ENCODE measurements at places on chromosomes 16 and 17. TPM values are rescaled to one million over a fixed set of nuclear protein-coding genes. Genes with fewer than 3 reads are reported as not detected.

DNA sequence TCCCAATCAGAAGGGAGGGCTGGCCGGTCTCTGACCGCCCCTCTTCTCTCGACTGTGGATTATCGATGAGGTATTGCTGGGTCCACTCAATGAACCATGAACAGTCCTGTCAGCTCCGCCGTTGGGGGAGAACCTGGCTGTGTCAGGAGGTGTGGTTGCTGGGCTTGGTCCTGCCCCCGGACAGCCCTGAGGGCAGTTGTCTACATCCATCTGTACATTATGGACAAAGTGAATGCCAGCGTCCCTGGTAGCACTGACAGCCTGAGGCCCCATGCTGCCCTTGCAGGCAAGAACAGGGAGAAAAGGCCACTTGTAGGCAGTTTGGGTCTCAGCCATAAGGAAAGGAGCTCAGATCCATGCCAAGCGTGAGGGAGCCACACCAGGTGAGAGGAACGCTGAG lies 38.9 kb downstream of the ST3GAL2 start:
- H3K36me3 ChIP-seq, result peaks cover 19% of the 10 kb centered on the region
- no peaks in the 10 kb centered on the region for H3K27me3 ChIP-seq
- H3K27ac ChIP-seq, result no peak overlapping the region
- H3K4me1 ChIP-seq, result peaks cover 26% of the 10 kb centered on the region
- H3K4me3 ChIP-seq, result no peak overlapping the region

- no peak overlapping the region for H3K4me3 ChIP-seq
- no peak for DNase-seq
- H3K4me1 ChIP-seq, result no peaks in the 10 kb centered on the region
Observed at GRCh38 chr16:2702871-2703745, 16.9 kb downstream of the PRSS27 start.

DNA sequence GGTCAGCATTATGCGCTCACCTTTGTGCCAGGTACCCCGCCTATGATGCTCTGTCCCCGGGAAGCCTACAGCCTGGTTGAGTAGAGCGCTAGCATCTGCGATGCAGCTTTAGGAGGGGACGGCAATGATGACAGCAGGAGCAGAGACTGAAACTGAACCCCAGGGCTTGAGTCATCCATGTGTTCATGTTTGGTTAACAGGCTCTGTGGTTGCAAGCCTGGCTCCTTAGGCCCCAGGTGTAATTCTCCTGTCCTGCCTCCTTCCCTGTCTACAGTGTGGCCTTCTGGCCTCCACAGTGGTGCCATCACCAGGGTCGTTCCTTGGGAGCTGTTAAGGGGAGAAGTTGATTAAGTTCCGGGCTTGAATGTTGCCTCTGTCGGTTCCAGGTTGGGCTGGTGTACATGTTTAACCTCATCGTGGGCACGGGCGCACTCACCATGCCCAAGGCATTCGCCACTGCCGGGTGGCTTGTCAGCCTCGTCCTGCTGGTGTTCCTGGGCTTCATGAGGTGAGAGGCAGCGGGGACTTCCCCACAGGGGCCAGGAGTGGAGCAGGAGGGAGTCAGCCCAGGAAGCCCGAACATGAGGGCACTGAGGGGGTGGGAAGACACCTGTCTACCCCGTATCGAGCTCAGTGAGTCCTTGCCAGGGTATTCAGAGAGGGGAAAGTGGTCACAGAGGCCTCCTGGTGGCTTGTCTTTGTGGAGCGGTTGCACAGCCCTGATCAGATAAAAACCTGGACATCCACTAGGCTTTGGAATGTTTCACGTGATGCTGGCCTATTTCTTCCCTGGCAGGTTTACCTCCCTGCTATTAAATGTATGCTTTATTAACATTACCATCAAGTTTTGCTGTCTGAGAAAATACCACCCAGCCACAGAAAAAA lies 9.2 kb upstream of the NAT9 start:
- no peak overlapping the region for H3K27ac ChIP-seq
- no peaks in the 10 kb centered on the region for H3K27me3 ChIP-seq
- DNase-seq, result no peak

GRCh38 chr16:89864527-89864820 lies 8.9 kb upstream of the TCF25 start:
- H3K36me3 ChIP-seq, result no peaks in the 10 kb centered on the region
- DNase-seq, result no peak
- H3K27ac ChIP-seq, result peak overlapping the region; percentile 57

DNA sequence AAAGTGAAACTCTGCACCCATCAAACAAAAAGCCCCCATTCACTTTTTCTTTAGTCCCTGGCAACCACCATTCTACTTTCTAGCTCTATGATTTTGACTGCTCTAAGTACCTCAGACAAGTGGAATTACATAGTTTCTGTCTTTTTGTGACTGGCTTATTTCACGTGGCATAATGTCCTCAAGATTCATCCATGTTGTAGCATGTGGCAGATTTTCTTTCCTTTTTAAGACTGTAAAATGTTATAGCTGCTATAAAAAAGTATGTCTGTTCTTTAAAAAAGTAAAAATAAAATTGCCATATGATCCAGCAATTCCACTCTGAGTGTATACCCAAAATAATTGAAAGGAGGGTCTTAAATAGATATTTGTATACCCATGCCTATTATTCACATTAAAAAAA lies 429.7 kb downstream of the CDH8 start:
- no peak overlapping the region for H3K4me3 ChIP-seq
- no peaks in the 10 kb centered on the region for H3K4me1 ChIP-seq
- no peak overlapping the region for H3K27ac ChIP-seq
- DNase-seq, result no peak
- H3K36me3 ChIP-seq, result no peaks in the 10 kb centered on the region

DNA sequence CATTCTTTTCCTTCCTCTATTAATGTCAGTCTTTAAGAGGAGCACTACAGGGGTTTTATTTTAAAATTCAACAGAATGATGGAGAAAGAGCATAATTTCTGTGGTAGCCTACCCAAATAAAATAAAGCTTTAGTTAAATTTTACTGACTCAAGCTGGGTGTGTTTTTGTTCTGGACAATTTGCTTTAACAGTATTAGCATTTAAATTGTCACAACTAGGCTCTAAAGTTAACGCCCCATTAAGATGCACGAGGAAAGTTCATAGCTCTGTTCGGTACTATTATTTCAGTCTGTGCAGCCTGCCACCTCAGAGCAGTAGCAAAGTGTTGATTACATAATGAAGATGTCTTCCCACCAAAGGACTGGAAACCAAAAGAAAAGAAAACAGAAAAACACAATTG lies 52.0 kb downstream of the CDK12 start:
- DNase-seq, result no peak
- H3K36me3 ChIP-seq, result peaks cover 90% of the 10 kb centered on the region
- no peaks in the 10 kb centered on the region for H3K4me1 ChIP-seq
- no peak overlapping the region for H3K4me3 ChIP-seq
- no peak overlapping the region for H3K27ac ChIP-seq
- no peaks in the 10 kb centered on the region for H3K27me3 ChIP-seq

Gene THRA
- 29.4 TPM for total RNA-seq

DNA sequence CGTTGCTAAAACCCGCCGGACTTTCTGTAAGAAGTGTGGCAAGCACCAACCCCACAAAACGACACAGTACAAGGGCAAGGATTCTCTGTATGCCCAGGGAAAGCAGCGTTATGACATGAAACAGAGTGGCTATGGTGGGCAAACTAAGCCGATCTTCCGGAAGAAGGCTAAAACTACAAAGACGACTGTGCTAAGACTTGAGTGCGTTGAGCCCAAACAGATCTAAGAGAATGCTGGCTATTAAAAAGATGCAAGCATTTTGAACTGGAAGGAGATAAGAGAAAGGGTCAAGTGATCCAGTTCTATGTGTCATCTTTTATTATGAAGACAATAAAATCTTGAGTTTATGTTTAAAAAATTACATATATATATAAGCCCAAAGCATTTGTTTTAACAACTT lies 20.3 kb downstream of the HELZ start:
- no peak overlapping the region for H3K4me3 ChIP-seq
- peaks cover 5% of the 10 kb centered on the region for H3K4me1 ChIP-seq
- peaks cover 16% of the 10 kb centered on the region for H3K36me3 ChIP-seq
- no peak overlapping the region for H3K27ac ChIP-seq

DNA sequence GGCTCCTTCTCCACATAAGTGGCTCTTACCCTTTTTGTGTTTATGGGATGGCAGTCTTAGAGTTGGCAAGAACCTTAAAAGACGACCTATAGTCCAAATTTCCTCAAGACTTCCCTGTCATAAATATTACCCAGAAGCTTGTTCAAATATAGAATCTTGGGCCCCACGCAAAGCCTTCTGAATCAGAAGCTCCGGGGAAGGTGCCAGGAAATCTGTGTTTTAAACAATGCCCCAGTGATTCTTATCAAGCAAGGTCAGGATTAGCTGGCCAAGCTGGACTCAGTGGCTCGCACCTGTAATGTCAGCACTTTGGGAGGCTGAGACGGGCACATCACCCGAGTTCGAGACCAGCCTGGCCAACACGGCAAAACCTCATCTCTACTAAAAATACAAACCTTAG lies 85.7 kb downstream of the TIMM22 start:
- H3K4me1 ChIP-seq, result no peaks in the 10 kb centered on the region
- H3K4me3 ChIP-seq, result no peak overlapping the region
- H3K27ac ChIP-seq, result no peak overlapping the region
- no peaks in the 10 kb centered on the region for H3K27me3 ChIP-seq
- peaks cover 42% of the 10 kb centered on the region for H3K36me3 ChIP-seq
- no peak for DNase-seq

DNA sequence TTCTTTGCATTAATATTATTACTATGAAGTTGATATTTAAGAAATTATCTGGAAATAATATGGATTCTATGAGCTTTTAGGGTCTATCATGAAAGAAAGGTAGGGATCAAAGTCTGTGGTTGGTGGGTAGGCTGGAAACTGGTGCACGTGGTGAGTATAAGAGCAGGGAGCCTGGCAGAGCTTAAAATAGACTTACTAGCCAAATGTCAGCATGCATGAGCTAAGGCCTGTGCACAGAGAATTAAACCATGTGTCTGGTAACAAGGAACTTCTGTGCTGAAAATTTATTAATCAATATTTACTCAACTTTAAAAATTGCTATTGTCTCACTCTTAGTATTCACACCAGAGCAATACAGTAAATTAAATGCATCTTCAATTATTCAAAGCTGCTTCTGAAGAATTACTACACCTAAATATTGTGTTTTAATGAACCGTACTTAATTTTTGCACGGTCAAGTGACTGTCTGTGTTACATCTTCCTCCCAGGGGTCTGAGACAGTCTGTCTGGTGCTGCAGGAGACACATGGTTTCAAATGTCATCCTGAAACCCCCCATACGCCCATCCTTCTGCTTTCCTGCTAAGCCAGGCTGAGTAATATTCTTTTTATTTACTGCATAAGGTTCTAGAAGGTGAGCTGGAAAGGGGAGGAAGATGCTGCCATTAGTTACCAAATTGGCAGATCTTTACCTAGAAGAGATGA lies 161.0 kb upstream of the NLRP1 start:
- H3K4me1 ChIP-seq, result no peaks in the 10 kb centered on the region
- H3K36me3 ChIP-seq, result no peaks in the 10 kb centered on the region
- H3K27ac ChIP-seq, result no peak overlapping the region
- DNase-seq, result no peak

- H3K27ac ChIP-seq, result no peak overlapping the region
- peak; percentile 5 for DNase-seq
- peaks cover 9% of the 10 kb centered on the region for H3K4me1 ChIP-seq
- no peaks in the 10 kb centered on the region for H3K27me3 ChIP-seq
- no peaks in the 10 kb centered on the region for H3K36me3 ChIP-seq
Observed at GRCh38 chr17:6548578-6549330, 7.6 kb downstream of the PITPNM3 start.

Gene TM4SF5
- total RNA-seq, result not detected

Gene KRT20
- not detected for total RNA-seq

DNA sequence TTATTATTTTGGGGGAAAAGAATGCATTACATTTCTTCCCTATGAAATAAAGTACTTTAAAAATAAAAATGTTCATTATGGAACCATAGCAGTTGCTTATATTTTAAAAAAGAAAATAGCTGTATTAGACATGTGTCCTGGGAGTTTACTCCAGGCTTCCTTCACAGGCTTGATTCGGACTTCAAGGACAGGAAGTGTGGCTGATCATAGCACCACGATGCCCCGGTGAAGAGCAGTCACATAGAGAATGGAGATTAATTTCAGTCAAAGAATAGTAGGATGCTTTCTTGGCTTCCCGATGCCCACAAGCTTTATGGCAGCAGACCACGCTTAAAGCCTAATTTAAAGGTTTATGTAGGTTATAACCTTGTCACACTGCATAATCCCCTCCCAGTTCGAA lies 125.1 kb downstream of the NPIPB5 start:
- DNase-seq, result no peak
- peaks cover 16% of the 10 kb centered on the region for H3K27me3 ChIP-seq
- no peaks in the 10 kb centered on the region for H3K4me1 ChIP-seq
- H3K27ac ChIP-seq, result no peak overlapping the region
- no peaks in the 10 kb centered on the region for H3K36me3 ChIP-seq

Gene KRT31
- not detected for total RNA-seq

GRCh38 chr17:72171703-72172667 lies 51.2 kb downstream of the SOX9 start:
- DNase-seq, result no peak
- H3K27me3 ChIP-seq, result no peaks in the 10 kb centered on the region
- H3K27ac ChIP-seq, result no peak overlapping the region
- H3K4me1 ChIP-seq, result no peaks in the 10 kb centered on the region
- no peaks in the 10 kb centered on the region for H3K36me3 ChIP-seq

Gene TMEM231
- total RNA-seq, result 0.72 TPM

DNA sequence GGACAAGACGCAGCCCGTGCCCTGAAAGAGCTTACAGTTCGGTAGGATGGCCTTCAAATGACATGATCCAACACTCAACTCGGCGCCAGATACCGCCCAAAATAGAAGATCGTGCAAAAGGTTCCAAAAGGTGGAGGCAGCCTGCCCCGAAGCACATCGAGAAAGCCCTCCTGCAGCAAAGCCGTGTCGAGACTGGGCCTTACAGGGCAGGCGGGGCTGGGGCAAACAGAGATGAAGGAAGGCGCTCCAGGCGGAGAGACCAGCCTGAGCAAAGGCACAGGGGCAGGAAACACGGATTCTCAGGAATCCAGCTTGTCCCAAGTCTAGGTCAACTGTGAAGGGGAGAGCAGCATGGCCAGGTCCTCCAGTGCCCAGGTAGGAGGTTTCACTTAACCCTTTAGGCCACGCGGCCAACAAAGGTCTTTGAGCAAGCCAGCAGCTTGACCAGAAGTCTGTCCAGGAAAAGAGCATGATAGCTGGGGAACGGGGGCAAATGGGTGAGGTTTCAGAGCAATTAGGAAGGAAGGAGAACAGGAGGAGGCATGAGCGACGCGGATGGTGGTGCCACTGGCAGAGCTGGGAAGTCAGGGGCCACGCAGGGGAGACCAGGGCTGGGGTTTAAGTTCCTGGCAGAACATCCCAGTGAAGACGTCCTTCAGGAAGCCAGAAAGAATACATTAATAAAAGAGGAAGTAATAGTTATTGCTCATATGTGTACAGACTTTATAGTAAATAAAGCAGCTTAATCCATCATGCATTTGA lies 21.2 kb upstream of the EIF1 start:
- peak overlapping the region; percentile 98 for H3K27ac ChIP-seq
- DNase-seq, result no peak
- no peak overlapping the region for H3K4me3 ChIP-seq
- no peaks in the 10 kb centered on the region for H3K36me3 ChIP-seq
